Epithelial cell of esophagus (primary cell): ENCODE measurements at places on chromosomes 5 and 9.
A peak's percentile ranks its signal among the peaks of the same experiment; 100 is the strongest.

DNA sequence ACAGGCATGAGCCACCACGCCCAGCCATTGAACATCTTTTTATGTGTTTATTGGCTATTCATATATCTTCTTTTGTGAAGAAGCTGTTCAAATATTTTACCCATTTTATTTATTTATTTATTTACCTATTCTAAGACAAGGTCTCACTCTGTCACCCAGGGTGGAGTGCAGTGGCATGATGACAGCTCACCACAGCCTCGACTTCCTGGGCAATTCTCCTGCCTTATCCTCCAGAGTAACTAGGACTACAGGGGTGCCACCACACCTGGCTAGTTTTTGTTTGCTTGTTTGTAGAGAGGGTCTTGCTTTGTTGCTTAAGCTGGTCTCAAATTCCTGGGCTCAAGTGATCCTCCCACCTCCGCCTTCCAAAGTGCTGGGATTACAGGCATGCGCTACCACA is 33.5 kb downstream of the NAIF1 start:
- no peak for DNase-seq

- peak; percentile 35 for DNase-seq
These were observed 26.2 kb upstream of the RICTOR start for GRCh38 chr5:39100301-39100850.

DNA sequence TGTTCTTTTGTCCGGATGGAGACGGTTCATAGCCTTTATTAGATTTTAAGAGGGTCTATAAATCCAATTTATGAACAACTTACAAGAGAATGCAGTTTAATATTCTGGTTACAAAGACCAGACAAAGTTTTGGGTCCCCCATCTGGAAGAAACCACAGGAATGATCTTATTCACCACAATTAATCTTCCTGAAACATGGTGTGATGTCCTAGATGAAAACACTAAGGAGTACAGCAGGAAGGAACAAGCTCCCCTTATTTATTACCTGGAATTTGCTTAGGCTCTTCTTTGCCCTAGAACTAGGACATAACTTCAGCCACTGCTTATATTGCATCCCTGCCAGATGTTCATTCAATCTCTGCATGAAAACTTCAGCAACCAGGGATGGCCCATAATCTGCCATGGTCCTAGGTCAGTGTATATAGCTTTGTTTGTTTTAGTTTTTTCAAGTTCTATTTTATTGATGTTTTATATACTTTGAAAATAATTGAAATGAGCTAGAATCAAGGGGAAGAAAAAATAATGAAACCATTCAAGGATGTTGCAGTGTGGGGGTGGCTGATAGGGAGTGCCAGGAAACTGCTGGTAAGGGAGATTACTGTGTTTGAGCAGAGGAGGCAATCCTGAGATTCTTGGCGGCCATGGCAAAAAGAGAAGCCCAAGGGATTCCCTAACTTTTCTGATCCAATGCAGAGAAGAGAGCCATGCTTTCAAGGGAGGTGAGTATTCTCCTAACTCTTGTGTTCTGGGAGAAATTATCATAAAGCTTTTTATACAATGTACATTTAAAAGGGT is 16.8 kb downstream of the TXNDC8 start:
- DNase-seq, result no peak

GRCh38 chr5:16780325-16780724 is 155.8 kb downstream of the MYO10 start:
- DNase-seq, result no peak

DNA sequence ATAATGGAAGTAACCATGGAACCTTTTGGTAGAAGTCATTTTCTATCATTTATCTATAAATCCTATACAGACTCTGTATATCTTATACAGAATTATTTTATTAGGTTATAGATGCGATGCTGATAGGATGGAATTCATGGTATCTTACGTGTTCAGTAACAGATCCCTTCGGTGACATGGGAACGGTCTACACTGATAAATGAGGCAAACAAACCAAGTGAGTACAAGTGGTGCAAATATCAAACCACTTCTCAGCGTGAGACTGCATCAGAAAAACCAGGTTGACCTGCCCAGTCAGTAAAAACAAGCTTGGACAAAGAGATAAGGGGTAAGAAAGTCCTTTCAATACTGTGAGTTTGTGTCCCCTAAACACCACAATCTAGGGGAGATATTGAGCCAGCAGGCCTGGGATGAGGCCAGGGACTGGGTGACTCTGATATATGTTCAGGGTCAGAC is 215.5 kb downstream of the GAPVD1 start:
- DNase-seq, result no peak

DNA sequence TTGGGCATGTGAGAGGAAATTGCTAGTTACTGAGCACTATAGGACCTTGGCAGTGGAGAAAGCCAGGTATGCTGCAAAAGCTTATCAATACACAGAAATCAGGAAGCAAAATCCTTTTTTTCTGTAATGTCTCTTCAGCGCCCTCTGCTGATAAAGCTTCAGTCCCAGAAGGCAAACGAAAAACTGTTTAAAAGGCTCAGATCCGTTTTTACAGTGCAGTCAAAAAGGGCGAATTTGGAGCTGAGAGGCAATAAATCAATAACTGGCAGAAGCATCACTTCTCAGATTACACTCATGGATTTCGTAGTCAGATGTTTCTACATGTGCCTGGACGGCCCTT is 1.1 kb upstream of the MAN2A1 start:
- peak; percentile 42 for DNase-seq

GRCh38 chr5:97338729-97339128 is 155.7 kb upstream of the RIOK2 start:
- peak; percentile 3 for DNase-seq
